Progenitor cell of endocrine pancreas (in vitro differentiated cells): ENCODE measurements at places on chromosomes 2 and 18.

- DNase-seq, result no peak
Measured at GRCh38 chr2:106124905-106125549, 69.1 kb downstream of the UXS1 start.

DNA sequence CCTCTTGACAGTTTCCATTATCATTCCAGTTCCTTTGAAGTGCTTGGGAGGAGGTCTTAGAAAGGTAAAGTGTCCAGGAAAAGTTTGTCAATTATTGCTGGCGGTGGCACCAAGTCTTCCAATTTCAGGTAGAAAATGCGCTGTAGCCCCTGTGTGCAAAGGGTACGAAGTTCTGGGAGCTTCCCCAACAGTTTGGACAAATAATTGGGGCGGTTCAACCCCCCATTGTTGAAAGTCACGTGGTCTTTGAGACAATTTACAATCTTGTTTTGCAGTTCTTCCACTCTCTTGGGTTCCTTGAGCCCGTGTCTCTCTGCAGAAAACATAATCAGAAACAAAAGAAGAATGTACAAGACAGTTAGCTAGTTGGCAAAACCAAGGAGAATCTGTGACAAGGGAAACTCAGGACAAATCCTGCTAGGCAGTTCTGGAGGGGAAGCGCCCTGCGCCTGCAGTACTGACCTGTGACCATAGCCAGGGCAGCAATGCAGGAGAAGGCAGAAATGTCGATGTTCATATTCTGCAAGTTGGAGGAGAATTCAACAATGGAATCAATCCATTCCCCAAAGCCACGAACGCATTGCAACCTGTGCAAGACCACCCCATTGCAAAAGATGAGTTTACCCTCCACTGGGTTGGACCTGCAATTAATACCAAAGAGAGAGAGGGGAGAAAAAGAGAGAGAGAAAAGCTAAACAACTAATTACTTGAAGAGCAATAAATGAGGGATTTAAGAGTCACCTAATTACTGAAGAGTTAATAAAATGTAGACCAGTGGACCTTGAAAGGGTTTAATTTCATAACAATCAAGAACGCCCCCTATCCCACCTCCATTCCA lies 6.6 kb downstream of the NR4A2 start:
- DNase-seq, result no peak

DNA sequence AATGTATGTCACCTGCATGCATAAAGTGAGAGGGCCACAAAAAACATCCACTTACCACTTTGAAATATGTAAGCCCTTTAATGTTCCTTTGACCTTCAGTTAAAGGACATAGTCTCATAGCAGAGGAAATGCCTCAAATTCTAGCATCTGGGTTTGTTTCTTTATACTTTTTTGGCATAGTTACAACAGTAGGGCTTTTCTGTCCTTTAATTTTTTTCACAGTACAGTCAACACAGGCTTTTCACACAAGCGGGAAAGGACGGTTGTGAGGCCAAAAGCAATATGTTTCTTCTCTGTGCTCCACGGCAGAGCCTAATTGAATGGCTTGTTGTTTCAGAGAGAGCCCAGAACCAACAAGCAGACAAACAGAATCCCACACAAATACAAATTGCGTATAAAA lies 57.6 kb downstream of the CRIM1 start:
- no peak for DNase-seq

DNA sequence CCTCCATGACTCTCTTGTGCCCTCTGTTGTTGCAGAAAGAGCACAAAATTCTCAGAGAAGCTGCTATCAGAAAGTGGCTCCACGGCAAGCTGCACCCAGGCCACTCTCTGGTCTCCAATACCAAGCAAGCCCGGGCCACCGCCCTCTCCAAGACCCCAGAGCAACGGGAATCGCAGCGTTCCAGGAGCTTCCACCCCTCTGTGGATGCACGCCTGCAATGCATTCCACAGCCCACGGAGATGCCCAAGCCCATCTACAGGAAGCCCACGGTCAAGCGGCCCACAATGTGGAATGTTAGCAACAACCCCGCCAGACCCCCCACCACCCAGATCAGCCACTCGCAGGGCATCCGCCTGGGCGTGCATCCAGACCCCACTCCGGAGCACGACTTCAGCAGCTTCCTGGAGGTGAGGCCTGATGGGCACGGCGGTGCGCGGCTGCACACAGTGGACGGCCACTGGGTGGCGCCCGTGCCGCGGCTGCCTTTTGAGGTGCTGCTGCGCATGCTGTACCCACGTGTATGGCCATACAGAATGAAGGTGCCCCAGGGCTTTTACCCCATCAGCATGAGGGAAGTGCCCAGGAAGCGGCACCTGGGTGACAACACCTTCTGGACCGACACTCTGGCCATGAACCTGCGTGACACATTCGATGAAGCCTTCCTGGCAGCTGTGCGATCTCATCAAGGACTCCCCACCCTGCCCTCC lies 6.3 kb downstream of the ANKRD53 start:
- DNase-seq, result peak; percentile 61

GRCh38 chr2:190165491-190165890 lies 103.0 kb upstream of the MSTN start:
- DNase-seq, result no peak

DNA sequence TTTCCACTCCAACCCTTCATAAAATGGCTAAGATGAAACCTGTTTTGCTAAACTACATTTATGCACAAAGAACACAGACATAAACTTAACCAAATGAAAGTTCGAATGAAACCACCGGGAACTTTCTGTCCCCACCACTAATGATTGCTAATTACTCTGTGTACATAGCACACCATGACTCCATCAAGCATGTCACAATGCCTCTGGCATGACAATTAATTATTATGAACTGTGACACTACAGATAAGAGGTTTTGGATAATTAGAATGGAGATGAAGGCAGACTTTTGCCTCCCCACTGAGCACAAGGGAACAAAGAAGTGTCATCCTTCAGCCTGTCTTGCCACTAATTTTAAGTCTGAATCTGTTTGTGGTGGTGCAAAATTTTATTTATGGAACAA lies 1.5 kb downstream of the DAPL1 start:
- no peak for DNase-seq

GRCh38 chr2:175707322-175707721 lies 294.7 kb downstream of the LNPK start:
- DNase-seq, result no peak

DNA sequence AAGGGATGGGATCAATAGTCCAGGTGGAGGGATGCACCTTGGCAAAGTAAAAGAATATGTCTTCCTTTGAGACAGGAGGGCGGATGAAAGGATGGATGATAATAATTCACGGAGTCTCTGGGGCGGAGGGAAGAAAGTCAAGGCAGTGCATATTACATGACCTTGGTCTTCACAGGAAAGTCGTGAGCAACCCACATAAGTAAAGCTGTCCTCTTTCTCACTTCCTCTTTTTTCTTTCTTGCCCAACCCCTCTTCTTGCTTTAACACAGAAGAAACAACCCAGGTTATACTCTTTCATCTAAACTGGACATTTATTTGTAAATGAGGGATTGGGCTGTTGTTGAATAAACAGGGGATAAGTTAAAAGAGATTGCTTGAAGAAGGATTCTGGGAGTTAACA lies 168.7 kb upstream of the SKOR2 start:
- DNase-seq, result no peak

DNA sequence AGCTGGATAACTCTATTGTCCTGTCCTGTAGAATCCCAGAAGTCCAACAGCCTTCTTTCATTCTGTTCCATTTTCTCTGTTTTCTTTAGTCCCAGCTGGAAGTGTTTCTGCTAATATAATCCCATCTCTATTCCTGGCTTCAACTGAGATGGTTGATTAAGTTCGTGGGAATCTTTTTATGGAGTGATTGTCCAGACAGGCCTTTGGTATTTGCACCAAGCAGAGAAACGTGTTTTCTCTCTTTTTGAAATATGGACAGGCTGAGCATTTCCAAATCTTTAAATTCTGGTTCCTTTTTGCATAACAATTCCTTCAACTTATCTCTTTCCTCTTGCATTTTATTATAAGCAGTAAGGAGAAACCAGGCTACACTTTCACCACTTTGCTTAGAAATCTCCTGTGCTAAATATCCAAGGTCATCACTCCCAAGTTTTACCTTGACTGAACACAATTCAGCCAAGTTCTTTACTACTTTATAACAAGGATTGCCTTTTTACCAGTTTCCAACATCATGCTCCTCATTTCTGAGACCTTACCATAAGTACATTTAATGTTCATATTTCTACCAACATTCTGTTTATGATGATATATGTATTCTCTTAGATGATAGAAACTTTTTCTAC lies 108.8 kb downstream of the ZFP36L2 start:
- DNase-seq, result no peak

DNA sequence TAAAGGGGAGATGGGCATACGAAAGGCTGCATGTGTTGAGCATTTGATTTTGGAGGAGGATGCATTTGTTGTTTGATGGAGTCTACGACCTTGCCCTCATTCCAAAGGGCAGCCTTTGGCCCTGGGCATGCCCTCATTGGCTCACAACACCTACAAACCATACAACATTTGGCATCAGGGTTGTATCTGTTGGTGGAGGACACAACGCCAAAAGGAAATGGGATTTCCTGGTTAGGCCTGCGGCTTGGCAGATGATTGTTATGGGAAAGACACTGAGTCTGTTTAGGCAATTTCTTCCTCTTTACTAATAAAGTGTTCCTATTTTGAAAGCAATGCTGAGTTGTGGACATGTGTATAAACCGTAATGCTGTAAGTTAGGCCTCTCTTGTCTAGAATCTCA lies 246.9 kb downstream of the LDLRAD4 start:
- no peak for DNase-seq
